ENCODE measurements at places on chromosomes 12 and 14.

GRCh38 chr12:51522696-51523095, 68.3 kb upstream of the SCN8A start:
- DNase-seq, result no peak

GRCh38 chr12:127145929-127146789, 1120.8 kb upstream of the TMEM132C start:
- DNase-seq, result peak; percentile 94

- DNase-seq, result no peak
Measured at GRCh38 chr12:132558861-132559623, 51.3 kb downstream of the LRCOL1 start.

- DNase-seq, result no peak
Measured at GRCh38 chr12:68403296-68403695, 71.1 kb upstream of the MDM1 start.

GRCh38 chr12:2288001-2288400, 235.2 kb downstream of the CACNA1C start:
- DNase-seq, result no peak

DNA sequence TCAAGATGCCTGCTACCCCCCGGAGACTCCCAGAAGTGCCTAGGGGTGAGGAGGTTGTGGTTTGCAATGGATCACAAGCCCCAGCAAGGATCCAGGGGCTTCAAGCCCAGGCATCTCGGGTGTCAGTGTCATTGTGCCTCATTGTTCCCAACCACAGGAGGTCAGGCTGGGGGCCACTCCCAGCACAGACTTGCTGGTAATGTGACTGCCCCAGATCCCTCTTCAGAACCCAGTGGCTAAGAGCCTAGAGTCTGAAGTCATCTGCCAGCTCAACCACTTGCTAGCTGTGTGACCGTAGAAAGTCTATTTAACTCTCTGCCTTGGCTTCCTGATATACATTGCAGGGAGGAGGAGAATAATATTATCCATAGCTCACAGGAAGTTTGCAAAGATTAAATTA, 7.7 kb upstream of the ASB2 start:
- no peak for DNase-seq

DNA sequence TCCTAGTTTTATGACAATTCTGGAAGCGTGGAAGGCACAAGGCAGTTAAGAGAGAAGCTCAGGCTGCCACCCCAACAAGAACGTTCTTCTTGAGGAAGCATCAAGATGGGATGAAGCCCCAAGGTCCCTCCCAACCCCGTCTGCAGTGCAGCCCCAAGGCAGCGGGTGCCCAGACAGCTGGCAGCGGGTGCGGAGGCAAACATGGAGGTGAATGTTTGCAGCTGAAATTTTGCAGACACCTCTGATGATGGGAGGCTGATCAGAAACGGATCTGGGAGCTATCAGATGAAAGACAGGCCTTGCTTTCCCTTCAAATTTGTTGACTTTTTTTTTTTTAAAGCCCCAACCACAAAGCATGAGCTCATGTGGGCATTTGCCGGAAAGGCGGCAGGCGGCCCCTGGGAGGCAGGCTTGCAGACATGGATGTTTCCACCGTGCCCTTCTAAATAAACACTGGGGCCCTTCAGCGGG, 230.7 kb upstream of the RTL1 start:
- DNase-seq, result no peak

DNA sequence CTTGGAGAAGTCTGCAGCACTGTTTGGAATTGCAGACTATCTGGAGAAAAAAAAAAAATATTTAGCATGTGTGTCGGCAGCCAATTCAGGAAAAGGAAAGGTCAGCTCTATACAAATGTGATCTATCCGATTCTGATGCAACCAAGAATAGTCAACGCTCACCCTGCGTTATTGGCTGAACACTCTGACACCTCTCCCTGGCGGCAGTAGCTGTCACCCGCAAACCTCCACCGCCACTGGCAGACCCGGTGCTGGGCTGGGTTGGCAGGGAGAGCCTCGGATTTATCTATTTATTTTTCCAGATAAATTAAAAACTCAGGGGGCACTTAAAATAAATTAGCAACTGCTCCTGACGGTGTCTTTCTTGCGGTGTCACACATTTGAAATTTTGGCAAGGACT, 409.7 kb downstream of the VRK1 start:
- DNase-seq, result no peak

- peak; percentile 92 for DNase-seq
Measured at GRCh38 chr12:5648692-5649359, 216.9 kb downstream of the NTF3 start.

DNA sequence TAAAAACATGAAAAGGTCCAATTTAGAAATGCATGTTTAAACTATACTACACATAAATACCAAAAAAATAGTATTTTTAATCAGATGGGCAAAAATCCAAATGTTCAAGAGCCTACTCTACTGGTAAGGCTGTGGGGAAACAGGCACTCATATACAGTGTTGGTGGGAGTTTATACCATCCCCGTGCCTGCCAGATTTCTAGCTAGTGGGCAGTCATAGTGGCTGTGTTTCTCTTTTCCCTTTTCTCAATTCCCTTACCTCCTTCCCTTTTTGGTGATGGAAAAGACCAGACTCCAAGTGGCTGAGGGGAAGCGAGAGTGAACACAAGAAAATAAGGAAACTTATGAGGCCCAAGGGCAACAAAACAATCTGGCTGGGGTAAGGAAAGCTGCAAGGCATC, 14.7 kb downstream of the ZNF641 start:
- no peak for DNase-seq

DNA sequence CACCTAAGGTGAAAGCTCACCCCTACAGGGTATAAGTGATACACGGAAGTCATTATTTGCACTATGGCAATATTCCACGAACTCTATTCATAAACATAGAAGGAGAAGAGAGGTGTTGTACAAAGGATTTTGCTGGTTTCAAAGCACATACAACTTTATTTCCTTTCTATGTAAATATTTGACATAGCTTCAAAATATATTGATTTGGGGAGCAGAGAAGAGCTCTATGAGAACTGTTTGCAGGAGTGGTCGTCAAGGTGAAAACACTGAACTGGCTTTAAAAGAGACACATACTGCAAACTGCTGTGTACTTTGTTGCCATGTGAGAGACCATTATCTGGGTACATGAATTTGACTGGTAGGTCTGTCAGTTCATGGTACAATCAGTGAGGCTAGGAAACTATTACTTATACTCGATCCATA, 16.7 kb downstream of the CNIH1 start:
- DNase-seq, result no peak

- DNase-seq, result peak; percentile 48
Measured at GRCh38 chr12:95474660-95474958, 657 bp downstream of the METAP2 start.

All from NCI-H82 (cell line).